ENCODE measurements at places on chromosomes 3 and 15. TPM values are rescaled to one million over a fixed set of nuclear protein-coding genes. Genes with fewer than 3 reads are reported as not detected.

Gene ASB14
- 5.8 TPM for total RNA-seq

DNA sequence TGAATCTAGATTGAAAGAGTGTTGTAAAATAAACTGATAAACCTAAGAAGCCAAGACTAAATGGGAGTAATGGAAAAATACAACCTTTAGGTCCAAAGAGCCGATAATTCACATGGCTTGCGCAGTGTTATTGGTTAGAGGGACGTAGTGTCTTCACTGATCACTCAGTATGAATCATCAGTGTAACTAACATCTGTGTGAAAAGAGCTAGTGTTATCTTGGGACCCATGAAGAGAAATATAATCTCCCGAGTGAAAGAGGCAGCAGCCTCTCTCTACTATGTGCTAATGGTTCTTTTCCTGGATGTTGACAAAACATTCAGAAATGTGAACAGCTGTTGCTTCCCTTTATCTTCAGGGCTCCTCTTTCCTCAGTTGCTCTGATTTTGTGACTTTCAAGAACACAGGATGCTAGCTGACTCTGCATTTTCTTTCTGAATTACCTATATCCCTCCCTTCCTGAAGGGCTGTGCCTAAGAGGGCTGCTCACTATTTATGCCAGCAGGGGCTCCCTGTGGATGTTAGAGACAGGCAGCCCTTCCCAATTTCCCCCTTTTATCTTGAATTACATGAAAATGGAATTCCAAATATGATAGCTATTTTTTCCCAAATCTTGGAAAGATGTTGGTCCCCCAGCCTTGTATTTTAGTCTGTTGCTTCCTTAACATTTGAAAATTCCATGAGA lies 128.8 kb downstream of the GRM7 start:
- DNase-seq: no peak

- DNase-seq: no peak
These were observed 324.6 kb downstream of the MAGI1 start for GRCh38 chr3:65714134-65714533.

- DNase-seq: peak; percentile 50
These were observed 15.8 kb upstream of the SSUH2 start for GRCh38 chr3:8660175-8661118.

DNA sequence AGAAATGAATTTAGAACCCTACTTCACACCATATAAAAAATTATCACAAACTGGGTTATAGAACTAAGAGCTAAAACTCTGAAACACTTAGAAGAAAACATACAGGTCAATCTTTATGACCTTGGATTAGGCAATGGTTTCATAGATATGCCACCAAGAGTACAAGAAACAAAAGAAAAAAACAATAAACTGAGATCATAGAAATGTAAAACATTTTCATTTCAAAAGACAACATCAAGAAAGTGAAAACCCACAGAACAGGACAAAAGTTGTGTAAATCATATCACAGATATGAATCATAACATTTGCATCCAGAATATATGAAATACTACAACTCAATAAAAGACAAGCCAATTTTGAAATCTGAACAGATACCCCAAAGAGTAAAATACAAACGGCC lies 72.4 kb downstream of the TBL1XR1 start:
- no peak for DNase-seq

DNA sequence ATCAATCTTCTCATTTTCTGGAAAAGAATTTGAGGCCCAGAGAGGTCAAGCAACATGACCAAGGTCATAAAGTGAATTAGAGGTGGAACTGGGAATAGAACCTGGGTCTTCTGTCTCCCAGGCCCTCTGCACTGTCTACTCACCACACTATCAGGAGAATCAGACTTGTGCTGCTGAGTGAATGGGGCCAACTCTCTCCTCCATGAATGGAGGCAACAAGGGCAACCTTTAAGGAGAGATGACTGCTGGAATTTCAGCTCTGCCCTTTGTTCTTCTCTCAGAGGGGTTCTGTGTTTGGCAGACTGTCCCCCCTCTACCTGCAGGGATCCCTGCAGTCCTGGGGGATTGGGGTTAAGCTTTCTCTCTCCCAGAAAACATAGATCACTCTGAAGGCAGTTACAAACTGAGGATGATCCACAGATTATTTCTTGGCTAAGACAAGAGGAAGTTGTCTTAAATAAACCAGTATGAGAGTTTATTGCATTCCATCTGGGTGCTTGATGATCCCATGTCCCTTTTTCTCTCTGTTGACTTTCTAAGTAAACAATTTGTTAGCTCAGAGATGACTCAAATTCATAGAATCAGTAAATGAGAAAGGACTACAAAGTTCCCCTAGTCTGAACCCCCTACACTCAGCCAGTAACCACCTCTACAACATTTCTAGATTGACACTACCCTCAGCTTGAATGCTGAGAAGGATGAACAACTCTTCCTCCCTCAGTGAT lies 99.0 kb upstream of the LIPC start:
- DNase-seq: no peak

Gene NRROS
- total RNA-seq: 2.6 TPM

GRCh38 chr15:36432161-36432560 lies 147.3 kb upstream of the CDIN1 start:
- no peak for DNase-seq

GRCh38 chr3:101303836-101304235 lies 16.5 kb downstream of the IMPG2 start:
- DNase-seq: no peak

- DNase-seq: no peak
These were observed 165.5 kb downstream of the ALCAM start for GRCh38 chr3:105532251-105532650.

GRCh38 chr3:172546628-172547214 lies 23.5 kb upstream of the TNFSF10 start:
- no peak for DNase-seq

DNA sequence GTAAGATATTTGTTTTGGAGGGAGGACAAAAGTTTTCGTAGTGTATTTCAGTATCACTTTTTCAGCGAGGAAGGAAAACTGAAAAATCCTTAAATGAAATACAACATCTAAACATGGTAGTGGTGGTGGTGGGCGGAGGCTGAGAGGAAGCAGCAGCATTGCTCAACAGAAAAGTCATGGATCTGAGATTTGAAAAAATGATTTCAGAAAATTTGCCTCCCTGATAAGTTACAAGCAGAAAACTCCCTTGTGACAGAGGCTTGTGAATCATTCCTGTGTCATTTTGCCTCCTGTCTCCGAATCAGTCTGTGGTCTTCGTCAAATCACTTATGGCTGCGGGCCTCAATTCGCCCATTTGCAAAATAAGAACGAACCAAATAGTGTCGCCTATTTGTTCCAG lies 965 bp upstream of the CRBN start:
- DNase-seq: no peak

- no peak for DNase-seq
These were observed 103.1 kb upstream of the GAP43 start for GRCh38 chr3:115520241-115520640.

- no peak for DNase-seq
These were observed 28.0 kb downstream of the TBC1D5 start for GRCh38 chr3:17714473-17714872.

GRCh38 chr3:132344666-132345280 lies 27.6 kb downstream of the ACP3 start:
- DNase-seq: no peak

GRCh38 chr3:86104154-86104553 lies 886.8 kb downstream of the VGLL3 start:
- no peak for DNase-seq

Gene IFT122
- 11.0 TPM for total RNA-seq

DNA sequence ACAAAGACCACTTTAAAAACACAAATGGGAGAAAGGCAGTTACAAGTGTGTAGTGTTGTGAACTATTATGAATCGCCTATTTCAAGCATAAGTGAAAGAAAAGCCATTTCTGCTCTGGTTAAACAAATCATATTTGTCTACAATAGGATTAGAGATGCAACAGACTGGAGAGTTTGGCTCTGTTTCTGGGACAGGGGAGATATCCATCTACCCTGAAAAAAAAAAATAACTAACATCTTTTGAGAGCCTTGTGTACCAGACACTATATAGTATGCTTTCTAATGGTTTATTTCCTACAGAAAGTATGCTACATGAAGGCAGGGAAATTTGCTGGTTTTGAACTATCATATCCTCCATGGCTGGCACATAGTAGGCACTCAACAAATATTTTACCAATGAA lies 106.7 kb upstream of the FHIT start:
- no peak for DNase-seq

DNA sequence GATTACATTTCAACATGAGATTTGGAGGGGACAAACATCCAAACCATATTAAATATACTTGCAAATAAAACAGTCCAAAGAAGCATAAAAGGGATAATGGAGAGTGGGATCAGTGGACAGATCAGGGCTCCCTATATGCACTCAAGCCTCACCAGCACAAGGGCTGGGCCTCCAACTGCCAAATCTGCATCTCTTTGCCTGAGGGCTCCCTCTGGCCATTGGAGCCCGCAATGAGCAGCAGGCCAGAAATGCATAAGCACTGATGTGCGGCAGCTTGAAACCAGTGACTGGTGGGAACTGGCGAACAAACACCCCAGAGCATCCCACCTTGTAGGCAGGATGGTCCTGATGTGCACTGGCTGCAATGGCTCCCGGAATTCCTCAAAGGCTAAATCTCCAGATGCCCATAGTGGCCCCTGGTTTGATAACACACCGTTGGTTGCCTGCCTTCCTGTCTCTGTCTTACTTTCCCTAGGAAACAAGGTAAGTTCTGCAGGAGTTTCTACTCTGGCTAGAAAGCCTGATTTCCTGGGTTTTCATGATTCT lies 55.9 kb upstream of the POMGNT2 start:
- DNase-seq: no peak

Gene GPR27
- total RNA-seq: 8.3 TPM

GRCh38 chr3:50128001-50128400 lies 27.1 kb upstream of the SEMA3F start:
- no peak for DNase-seq

- DNase-seq: no peak
These were observed 11.0 kb downstream of the PRKCD start for GRCh38 chr3:53171827-53172505.

Gene ACKR2
- 1.5 TPM for total RNA-seq

Gene PLSCR5
- total RNA-seq: not detected

Gene EPB42
- total RNA-seq: 0.38 TPM

- DNase-seq: no peak
These were observed 7.1 kb upstream of the PLCB2 start for GRCh38 chr15:40314723-40315276.

Gene GMPS
- total RNA-seq: 27.7 TPM

DNA sequence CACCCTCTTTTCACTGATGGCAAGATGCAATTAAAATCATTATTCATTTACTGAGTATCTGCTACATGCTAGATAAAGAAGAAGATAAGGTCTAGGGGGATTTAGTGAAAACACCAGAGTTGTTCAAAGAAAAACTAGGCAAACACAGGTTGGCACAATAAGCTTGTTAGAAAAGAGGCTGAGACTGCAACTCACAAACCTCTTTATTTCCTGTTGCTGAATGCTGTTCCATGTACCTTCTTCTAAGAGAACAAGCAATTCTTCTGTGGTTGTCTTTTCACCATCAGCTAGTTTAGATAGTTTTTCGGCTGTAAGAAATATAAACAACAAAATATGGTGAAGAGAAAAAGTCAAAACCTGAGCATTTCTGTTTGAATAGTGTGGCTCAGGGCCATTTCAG lies 61.1 kb downstream of the EIF3J start:
- DNase-seq: no peak

- DNase-seq: no peak
These were observed 16.0 kb downstream of the ACTR8 start for GRCh38 chr3:53865732-53866499.

Gene CYP1A2
- not detected for total RNA-seq

DNA sequence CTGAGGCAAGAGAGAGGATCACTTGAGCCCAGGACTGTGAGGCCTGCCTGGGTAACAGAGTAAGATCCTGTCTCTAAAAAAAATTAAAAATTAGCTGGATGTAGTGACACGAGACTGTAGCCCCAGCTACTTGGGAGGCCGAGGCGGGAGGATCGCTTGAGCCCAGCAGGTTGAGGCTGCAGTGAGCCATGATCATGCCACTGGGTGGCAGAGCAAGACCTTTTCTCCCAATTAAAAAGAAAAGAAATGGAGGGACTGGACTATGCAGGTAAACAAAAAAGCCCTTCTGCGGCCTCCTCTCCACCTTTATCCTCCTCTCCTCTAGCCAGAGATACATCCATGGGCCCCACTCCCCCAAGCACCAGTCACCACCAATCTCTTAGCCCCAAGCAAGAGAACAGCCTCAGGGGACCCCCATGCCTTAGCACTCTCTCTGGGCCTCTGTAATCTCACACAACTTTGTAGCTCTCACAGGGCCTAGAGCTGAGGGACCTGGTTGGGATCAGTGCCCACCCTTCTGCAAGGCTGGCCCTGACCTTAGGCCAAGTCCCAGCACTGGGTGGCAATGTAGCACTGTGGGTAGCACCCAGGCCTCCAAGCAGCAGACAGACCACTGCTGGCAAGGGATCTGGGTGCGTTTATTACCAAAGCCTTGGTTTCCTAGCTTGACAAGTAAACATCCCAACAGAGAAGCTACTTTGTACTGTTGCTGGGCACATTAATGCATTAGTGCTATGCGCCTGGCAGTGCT lies 43.4 kb downstream of the FAM174B start:
- DNase-seq: no peak

Gene SCAMP5
- total RNA-seq: 3.6 TPM

DNA sequence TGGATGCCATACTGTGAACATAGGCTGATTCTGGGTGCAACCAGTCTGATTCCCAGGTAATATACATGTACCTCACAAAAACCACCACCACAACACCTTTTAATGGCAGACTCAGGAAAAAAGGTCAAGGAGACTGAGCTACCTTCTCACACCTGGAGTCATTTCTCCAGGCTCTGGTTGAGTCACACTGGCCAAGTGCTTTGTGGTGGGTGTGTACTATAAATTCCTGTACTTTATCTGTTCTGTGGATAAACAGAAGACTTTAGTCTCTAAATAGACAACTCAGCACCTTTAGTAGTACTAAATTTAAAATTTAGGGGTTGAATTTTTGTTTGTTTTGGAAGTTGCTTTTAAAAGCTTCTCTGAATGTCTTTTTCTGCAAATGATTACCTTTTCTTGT lies 46.7 kb downstream of the TOP2B start:
- DNase-seq: no peak

GRCh38 chr3:47794544-47794943 lies 8.4 kb upstream of the DHX30 start:
- DNase-seq: no peak
